ENCODE measurements at places on chromosomes 7 and 10.

DNA sequence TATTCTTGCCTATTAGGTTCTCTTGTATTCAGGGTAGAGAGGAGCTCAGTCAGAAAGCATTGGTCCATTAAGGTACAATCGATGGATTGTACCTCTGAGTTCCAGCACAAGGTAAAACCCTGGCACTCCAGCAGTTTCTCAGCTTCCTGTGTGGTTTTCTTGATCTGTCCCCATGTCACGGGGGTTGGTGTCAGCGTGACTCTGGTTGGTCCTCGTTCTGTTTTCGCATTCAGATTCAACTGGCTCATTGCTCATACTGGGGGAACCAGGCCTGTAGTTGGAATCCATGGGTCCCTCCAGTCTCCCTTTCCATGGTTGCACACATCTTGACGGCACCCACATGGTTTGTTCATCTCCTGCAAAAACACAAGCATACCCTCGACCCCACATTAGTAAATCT, 32.7 kb upstream of the RASGEF1A start:
- DNase-seq: peak; percentile 30

- DNase-seq: no peak
Measured at GRCh38 chr10:3782451-3783315, 2.3 kb downstream of the KLF6 start.

DNA sequence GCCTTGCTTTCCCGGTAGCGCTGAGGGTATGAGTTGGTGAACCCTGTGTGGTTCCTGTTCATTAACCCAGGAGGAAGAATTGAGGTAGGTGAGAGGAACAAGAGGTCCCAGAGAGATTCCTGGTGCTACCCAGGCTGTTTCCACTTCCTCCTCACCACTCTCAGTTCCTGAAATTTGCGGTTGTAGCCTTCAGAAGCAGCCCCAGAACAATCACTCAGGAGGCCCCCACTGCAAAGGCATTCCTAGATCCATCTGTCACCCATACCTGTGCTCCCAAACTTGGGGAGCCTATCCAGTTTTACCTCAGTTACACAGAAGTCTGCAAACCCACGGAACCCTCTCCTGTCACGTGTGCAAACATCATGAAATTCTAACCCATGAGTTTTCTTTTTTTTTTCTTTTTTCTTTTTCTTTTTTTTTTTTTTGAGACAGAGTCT, 9.0 kb upstream of the PIP4K2A start:
- no peak for DNase-seq

- DNase-seq: no peak
Measured at GRCh38 chr10:17479015-17479615, 24.7 kb upstream of the ST8SIA6 start.

GRCh38 chr10:132637477-132638129, 100.0 kb downstream of the INPP5A start:
- no peak for DNase-seq

DNA sequence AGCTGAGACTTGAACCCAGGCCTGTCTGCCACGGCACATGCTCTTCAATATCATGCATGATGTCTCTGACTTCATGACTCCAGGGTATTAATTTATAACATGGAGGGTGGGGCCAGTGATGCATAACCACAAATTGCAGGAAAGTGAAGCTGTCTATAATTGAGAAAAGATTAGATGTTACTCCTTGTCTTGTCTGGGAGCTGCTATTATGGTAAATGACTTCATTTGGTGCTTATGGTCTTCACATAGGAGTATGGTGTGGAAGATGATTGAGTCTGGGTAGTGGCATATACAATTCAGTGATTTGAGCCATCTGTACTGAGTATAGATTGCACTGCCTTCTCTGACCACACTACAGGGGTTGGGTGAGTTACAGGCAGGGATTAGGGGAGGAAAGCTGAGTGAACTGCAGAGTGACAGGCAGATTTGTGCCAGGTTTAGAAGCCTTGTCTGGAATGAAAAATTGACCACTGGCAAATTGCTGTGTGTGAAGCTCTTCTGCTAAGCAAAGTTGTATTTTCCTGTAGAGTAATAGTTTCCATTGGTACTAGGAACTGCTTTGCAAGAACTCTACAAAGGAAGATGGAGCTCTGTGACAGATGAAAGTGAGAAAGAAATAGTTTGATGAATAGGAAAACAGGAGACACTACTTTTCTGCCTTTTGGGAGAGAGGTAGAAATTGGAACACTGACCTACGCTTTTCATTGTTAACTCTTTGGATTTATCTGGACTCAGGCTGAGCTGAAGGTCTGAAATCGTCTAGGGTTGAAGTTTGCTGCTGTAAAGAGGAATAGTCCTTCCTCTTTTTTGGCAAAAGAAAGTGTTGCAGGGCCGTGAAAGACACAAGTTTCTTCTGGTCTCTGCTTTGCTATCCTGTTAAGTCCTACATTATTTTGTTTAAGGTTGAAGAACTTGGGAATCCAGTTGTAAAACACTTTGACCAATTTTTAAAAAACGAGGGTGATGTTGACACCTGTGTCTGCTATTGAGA, 2.7 kb downstream of the SND1 start:
- no peak for DNase-seq

- no peak for DNase-seq
Measured at GRCh38 chr7:137127806-137128205, 215.7 kb downstream of the PTN start.

GRCh38 chr10:124736491-124737136, 7.6 kb downstream of the FAM53B start:
- DNase-seq: no peak

DNA sequence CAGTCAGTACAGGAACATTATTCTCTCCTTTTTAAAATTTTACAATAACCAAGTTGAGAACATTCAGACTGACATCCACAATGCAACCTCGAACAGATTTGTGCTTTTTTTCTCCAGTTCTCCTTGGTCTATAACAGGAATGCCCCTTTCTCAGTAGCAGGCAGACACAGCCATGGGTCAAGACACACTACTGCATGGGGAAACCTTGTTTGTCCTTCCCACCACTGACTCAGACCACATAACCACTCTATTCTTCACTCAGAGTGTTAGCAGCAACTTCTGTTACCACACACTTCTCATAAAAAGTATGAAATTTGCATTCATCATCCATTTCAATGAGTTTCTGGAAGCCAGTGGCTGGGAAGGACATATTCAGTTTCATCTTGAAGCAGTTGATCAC, 421.7 kb downstream of the ADRA2A start:
- DNase-seq: no peak

- DNase-seq: no peak
Measured at GRCh38 chr10:103942866-103943265, 24.1 kb upstream of the SLK start.

DNA sequence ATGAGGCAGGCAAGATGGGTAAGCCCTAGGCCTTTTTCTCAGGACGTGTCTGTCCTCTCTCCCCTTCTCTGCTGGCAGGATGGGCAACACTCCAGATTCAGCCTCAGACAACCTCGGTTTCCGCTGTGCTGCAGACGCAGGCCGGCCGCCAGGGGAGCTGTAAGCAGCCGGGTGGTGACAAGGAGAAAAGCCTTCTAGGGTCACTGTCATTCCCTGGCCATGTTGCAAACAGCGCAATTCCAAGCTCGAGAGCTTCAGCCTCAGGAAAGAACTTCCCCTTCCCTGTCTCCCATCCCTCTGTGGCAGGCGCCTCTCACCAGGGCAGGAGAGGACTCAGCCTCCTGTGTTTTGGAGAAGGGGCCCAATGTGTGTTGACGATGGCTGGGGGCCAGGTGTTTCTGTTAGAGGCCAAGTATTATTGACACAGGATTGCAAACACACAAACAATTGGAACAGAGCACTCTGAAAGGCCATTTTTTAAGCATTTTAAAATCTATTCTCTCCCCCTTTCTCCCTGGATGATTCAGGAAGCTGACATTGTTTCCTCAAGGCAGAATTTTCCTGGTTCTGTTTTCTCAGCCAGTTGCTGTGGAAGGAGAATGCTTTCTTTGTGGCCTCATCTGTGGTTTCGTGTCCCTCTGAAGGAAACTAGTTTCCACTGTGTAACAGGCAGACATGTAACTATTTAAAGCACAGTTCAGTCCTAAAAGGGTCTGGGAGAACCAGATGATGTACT, 13.1 kb downstream of the PHKG1 start:
- DNase-seq: no peak

GRCh38 chr10:44908066-44908749, 2.9 kb upstream of the TMEM72 start:
- no peak for DNase-seq

DNA sequence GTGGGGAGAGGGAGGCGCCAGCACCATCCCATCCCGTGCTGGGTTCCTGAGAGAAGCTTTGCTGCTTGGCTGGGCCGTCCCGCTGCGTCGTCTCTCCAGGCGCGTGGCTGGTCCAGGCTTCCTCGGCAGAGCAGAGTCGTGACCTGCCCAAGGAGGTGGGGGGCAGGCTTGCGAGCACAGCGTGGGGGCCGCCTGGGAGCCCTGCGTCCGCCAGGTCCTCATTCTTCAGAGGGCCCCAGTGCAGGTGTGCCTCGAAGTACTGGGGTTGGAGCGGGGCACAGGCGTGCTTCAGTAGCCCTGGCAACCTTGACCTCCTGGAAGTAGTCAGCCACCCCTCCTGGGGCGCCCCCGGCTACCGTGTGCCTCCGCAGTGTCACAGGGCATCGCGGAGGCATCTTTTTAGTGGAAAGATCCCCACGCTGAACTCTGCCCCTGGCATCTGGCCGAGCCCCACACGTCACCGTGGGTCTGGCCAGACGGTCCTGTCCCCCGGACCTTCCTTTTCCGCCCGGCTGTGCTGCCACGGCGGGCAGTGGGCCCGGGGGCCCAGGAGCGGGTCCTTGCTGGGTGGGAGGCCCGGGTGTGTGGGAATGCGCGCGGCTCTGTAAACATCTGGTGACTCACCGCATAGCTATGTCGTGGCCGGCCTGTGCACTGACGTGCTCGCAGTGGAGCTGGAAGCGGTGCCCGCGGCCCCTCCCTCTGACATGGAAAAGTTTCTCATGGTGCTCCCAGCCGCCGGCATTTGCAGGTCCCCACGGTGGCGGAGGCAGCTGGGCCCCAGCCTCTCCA, 6.4 kb downstream of the MAFK start:
- DNase-seq: no peak

GRCh38 chr10:46229144-46229563, 57.6 kb upstream of the ANTXRL start:
- DNase-seq: no peak

DNA sequence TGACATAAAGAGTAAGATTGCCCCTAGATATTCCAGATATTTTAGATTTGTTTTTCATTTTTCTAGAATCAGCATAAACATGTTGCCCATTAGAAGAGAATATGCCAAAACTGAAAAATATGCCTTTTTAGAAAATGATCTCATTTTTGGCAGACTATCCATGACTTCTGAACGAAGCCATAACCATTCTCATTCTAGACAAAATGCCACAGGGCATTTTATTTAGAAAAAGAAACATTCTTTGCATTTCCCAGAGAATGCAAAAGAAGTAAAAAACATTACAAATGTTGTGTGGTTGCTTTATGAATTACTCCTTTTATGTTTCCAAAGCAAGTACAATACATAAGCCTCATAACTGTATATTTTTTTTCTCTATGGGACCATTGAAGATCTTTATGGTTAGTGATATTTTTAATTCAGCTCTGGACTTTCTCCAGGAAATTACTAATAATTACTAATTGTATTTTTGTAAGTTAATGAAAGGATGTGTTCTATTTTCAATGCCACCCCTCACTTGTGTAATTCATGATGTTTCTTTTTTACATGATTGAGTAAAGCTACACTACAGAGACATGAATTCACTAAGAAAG, 109.6 kb upstream of the SEM1 start:
- DNase-seq: no peak

DNA sequence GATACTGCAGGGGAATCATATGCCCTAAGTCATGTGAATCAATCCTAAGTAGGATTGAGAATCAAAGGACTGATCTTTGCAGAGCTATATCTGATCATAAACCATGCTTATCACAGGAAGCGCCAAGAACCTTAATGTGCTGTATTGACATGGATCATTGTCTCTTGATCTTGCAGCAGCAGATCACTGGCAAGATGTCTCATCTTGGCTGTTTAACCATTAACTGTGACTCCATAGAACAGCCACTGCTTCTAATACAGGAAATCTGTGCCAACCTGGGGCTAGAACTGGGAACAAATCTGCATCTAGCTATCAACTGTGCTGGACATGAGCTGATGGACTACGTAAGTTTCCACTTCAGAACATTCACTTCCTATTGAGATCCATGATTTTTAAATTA, 21.6 kb downstream of the ENO4 start:
- DNase-seq: no peak
